ENCODE measurements at places on chromosomes 6 and 20.

GRCh38 chr6:27940766-27941165 lies 16.3 kb upstream of the OR2B6 start:
- no peak for DNase-seq

GRCh38 chr6:25165800-25166199 lies 113.4 kb upstream of the CARMIL1 start:
- DNase-seq: no peak

DNA sequence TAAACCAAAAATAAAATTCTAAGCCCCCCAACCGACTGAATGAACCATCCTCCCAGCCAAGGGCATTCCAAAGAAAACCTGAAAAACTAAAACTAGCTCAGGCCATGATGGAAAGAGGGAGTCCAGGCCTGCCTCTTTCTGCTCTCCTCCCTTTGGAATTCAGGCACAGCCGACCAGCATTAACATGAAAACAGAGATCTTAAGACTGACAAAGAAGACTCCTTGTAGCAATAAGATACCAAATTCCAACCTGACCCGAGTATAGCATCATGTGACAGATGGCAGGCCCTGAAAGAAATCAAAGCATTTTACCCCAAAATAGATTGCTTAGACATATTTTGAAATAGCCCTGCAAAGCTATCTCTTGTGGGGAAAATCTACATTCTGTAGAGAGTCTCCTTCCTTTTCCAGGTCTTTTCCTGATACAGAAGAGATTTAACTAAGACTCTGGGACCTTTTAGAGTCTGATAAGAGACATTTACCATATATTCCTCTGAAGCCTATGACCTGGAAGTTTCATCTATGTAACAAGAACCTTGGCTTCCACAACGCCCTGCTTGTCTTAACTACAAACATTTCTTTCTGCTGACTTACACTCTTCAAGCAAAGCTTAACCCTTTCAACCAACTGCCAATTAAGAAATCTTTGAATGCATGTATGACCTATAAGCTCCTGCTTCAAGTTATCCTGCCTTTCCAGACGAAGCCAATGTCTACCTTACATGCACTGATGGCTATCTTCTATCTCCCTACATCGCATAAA lies 22.2 kb upstream of the TXLNB start:
- no peak for DNase-seq

- no peak for DNase-seq
Measured at GRCh38 chr20:48457193-48458002, 370.4 kb downstream of the PREX1 start.
